ENCODE measurements at places on chromosomes 7 and 10.
A peak's percentile ranks its signal among the peaks of the same experiment; 100 is the strongest.

DNA sequence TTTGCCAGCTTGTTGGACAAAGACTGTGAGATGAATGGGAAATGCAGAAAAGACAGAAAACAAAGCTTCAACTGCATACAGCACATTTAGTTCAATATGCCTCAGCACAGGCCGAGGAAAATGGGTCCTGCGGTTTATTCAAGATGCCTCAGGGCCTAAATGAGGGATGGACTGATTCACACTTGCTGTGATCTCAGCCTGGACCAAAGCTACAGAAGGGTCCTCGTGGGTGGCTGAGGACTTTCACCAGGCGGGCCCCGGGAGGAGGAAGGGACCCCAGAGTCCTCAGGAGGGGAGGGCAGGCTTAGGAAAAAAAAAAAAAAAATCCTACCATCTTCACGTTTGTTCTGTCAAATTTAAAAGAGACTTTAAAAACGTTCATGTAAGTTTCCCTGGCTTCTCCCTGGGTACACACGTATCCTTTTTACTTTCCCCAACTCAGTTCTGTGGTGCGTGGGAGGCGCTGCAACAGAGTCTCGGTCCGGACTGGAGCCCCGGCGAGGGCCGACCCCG is 624 bp upstream of the ZNF783 start:
- peak; percentile 28 for DNase-seq

GRCh38 chr10:115093776-115094408 is 727 bp downstream of the ATRNL1 start:
- peak; percentile 1 for DNase-seq

DNA sequence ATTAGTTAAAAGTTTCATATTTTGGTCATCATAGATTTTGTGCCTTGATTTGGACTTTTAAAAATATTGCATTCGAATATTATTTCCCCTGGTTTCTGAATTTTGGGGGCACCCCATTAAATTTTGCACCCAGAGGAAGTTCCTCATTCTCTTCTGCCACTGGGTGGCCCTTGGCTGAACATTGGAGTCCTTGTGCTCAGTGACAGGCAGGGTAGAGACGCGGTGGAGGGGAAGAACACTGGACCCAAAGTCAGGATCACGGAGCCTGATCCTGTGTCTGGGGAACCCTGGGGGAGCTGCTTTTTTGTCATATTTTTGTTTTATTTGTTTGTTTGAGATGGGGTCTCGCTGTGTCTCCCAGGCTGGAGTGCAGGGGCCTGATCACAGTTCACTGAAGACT is 74.7 kb downstream of the MKI67 start:
- DNase-seq: no peak

GRCh38 chr10:58177362-58177947 is 90.2 kb downstream of the IPMK start:
- no peak for DNase-seq

DNA sequence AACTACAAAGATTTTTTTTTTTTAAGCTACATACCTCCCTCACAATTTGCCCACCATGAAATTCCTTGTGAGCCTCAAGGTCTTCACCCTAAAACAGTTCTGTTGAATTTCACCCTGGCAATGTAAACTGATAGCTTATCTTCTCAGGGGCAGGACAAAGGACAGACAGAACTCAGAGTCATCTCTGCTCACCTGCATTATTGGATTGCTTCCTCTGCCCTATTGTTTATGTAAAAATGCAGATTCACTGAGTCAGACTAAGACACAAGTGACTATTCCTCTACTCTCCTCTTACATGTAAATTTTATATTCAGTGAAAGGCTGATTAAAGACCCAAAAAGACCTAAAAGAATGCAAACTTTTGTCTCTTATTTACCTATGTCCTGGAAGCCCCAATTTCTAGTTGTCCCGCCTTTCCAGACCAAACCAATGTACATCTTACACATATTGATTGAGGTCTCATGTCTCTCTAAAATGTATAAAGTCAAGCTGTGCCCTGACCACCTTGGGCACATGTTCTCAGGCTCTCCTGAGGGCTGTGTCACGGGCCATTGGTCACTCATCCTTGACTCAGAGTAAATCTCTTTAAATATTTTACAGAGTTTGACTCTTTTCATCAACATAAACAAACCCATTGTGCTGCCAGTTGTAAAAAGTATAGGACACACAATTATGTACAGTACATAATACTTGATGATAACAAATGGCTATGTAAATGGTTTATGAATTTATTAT is 440.2 kb downstream of the HTR7 start:
- no peak for DNase-seq

DNA sequence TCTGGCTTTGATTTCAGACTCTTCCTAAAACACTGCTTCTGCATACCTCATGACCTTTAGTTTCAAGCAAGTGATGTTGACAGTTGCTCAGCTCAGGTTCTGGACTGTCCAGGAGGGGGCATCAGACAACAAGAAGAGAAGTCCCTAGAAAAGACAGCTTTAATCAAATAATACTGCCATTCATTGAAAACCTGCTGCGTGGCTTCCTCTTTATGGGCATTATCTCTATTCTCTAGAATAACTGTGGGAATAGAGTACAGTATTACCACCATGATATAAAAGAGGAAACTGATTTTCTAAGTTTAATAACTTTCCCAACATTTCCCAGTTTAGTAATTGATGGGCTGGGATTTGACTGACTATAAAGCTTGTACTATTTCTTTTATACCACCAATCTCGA is 170.4 kb downstream of the SNX13 start:
- DNase-seq: peak; percentile 32

DNA sequence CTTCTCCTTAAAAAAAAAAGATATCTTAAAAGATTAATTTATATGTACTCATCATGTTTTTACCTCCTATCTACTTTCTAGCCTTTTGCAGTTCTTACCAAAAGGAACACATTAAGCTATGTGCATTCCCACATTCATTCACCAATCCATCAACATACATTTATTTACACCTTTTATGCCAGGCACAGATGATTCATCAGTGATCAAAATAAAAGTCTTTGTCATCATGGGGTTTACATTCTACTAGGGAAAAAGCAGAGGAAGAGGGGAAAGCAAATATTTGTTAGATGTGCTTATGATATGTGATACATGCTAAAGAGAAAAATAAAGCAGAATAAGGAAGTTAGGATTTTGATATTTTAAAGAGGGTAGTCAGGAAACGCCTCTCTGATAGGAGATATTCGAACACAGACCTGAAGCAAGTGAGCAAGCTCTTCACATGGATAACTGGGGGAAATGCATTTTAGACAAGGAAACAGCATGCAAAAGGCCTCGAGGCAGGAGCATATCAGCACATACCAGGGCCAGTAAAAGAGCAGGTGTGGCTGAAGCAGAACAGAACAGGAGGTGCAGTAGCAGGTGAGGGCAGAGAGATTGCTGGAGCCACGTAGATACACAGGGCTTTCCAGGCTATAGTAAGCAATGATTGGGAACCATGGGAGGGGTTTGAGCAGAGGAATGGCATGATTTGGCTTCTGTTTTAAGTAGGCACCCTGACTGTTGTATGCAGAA is 67.4 kb downstream of the REEP3 start:
- no peak for DNase-seq

GRCh38 chr10:124918191-124918830 is 23.6 kb upstream of the ZRANB1 start:
- no peak for DNase-seq
